ENCODE measurements at places on chromosomes 6 and 20. TPM values are rescaled to one million over a fixed set of nuclear protein-coding genes. Genes with fewer than 3 reads are reported as not detected.

The PTCRA gene
- 1.0 TPM for polyA plus RNA-seq

The EYA2 gene
- 0.11 TPM for polyA plus RNA-seq

The DUSP15 gene
- not detected for polyA plus RNA-seq

The SAMD10 gene
- 9.5 TPM for polyA plus RNA-seq

The TNFRSF6B gene
- polyA plus RNA-seq, result not detected

The B3GAT2 gene
- polyA plus RNA-seq, result 0.23 TPM

The SGK2 gene
- polyA plus RNA-seq, result not detected

The PACSIN1 gene
- not detected for polyA plus RNA-seq

The TRIM10 gene
- polyA plus RNA-seq, result not detected

The COL19A1 gene
- 5.3 TPM for polyA plus RNA-seq

The IRF4 gene
- 22.9 TPM for polyA plus RNA-seq

The KCNK16 gene
- polyA plus RNA-seq, result not detected

The POLR1C gene
- 19.6 TPM for polyA plus RNA-seq

The TREML2 gene
- polyA plus RNA-seq, result 12.4 TPM

The TRPC4AP gene
- 53.4 TPM for polyA plus RNA-seq

The ZSCAN23 gene
- 0.14 TPM for polyA plus RNA-seq

The RAB5IF gene
- polyA plus RNA-seq, result 126 TPM

The CGA gene
- not detected for polyA plus RNA-seq

The NKX2-4 gene
- not detected for polyA plus RNA-seq

Measured in IgD-negative memory B cell (primary cell).